ENCODE measurements at places on chromosomes 2 and 18.
A peak's percentile ranks its signal among the peaks of the same experiment; 100 is the strongest.

DNA sequence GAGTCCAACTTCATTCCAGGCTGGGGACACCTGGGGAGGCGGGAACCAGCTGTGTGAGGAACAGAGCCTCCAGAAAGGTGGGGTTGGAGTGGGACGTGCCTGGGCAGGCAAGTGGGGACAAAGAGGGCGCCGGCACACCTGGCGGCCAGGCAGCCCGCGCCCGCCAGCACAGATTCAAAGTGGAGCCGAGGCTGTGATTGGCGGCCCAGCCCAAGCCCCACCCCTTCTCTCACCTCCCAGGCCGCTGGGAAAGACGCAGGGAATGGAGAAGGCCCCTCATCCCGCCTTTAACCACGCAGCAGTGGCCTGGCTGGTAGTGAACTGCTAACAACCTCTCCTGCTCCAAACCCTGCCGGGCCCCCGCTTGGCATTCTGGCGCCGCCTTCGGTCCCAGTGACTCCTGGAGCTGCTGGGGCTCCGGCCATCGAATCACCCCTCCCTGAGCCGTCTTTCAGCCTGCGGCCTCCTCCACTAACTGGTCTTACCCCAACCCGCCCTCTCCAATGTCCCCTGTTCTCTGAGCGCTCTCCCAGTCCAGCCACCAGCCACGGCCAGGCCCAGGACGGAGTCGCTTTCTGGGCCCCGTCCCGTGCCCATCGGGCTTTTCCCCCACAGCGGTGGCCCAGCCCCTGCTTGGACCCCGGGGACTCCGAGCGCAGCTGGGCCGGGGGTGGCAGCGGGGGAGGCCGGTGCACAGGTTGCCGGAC, 27.9 kb upstream of the PTMA start:
- peaks cover 17% of the 10 kb centered on the region for H3K4me1 ChIP-seq
- H3K4me3 ChIP-seq = peak overlapping the region; percentile 70
- H3K27ac ChIP-seq = peak overlapping the region; percentile 75
- no peak for DNase-seq
- no peaks in the 10 kb centered on the region for H3K36me3 ChIP-seq

DNA sequence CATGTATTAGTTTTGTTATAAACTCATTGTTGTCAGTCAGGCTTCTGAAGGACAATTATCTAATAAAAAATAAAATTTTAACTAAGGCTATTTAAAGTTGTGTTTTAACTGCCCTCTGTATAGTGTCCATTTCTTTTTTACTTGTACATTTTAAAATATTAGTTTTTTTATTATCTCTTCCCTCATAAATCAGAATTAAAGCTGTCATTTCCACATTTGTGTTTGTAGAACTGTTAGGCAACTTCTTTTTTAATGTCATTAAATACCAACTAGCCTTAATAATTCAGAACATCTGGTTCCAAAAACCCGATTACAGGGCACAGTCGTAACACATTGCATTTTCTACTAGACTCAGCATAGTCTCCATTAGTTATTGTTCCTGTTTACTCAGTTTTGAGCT, 1749.0 kb upstream of the CELF4 start:
- no peaks in the 10 kb centered on the region for H3K36me3 ChIP-seq
- H3K27ac ChIP-seq = no peak overlapping the region
- no peak for DNase-seq

GRCh38 chr2:179024445-179024844, 25.5 kb downstream of the CCDC141 start:
- H3K36me3 ChIP-seq = no peaks in the 10 kb centered on the region
- H3K4me3 ChIP-seq = no peak overlapping the region
- no peak for DNase-seq
- H3K27ac ChIP-seq = no peak overlapping the region
- H3K27me3 ChIP-seq = no peaks in the 10 kb centered on the region

- H3K27me3 ChIP-seq = no peaks in the 10 kb centered on the region
- no peaks in the 10 kb centered on the region for H3K4me1 ChIP-seq
- H3K27ac ChIP-seq = no peak overlapping the region
- H3K4me3 ChIP-seq = no peak overlapping the region
- no peaks in the 10 kb centered on the region for H3K36me3 ChIP-seq
- no peak for DNase-seq
Measured at GRCh38 chr18:63834471-63835113, 52.9 kb upstream of the SERPINB2 start.

DNA sequence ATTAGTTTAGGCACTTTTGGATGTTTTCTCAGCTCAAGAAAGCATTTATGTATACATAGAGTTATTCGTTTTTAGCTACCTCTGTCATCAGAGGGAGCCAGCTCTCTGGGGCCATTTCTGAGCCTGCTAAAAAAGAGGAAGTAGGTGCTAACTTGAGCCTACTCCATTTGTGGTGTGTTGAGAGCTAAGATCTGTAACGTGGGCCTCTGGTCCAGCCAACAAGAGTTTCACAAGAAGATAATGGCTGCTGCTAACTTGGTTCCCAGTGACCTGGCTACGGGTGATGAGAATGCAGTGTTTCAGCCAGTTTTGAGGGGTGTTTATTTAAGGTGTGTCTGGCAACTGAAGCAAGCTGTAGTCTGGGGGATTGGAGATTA, 182.5 kb downstream of the PRKCE start:
- H3K4me3 ChIP-seq = no peak overlapping the region
- H3K4me1 ChIP-seq = peaks cover 2% of the 10 kb centered on the region
- H3K36me3 ChIP-seq = no peaks in the 10 kb centered on the region

DNA sequence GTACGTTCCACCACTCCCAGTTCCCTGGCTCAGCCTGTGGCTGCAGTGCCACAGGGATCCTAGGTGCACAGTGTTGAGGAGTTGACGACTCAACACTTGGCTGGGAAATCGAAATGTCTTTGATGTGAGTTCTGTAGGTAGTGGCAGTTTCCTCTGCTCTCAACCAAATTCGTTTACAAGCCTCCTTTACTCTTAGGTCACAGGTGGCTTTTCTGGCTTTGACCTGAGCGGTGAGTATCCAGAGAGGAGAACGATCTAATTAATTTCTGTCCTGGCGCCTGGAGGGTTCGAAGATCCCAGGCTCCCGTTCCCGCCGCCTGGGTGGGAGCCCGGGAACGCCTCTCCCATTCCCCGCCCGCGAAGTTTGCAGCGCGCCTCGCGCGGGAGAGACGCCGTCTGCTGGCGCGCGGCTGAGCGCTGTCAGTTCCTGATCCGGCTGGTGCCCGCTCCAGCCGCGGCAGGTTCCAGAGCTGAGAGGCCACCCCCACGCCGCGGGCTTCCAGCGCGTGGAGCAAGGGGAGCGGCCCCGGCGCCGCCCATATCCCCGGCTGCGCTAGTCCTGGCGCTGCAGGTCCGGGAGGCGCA, at the start of gene LAMA3:
TSS of gene LAMA3 (plus strand) at position 423 of the 585 bp plus-strand sequence. CDS start 231 bp downstream, outside the sequence.
- H3K36me3 ChIP-seq = no peaks in the 10 kb centered on the region
- no peaks in the 10 kb centered on the region for H3K27me3 ChIP-seq
- H3K27ac ChIP-seq = no peak within 1 kb of the TSS

- H3K4me3 ChIP-seq = no peak overlapping the region
- no peaks in the 10 kb centered on the region for H3K4me1 ChIP-seq
- H3K27me3 ChIP-seq = no peaks in the 10 kb centered on the region
- no peaks in the 10 kb centered on the region for H3K36me3 ChIP-seq
- DNase-seq = no peak
Measured at GRCh38 chr18:58525928-58526424, 102.9 kb downstream of the ALPK2 start.

GRCh38 chr2:144990661-144991060, 470.7 kb upstream of the ZEB2 start:
- peaks cover 5% of the 10 kb centered on the region for H3K4me1 ChIP-seq
- H3K27me3 ChIP-seq = no peaks in the 10 kb centered on the region
- no peak overlapping the region for H3K27ac ChIP-seq
- no peak overlapping the region for H3K4me3 ChIP-seq
- no peaks in the 10 kb centered on the region for H3K36me3 ChIP-seq
- no peak for DNase-seq

GRCh38 chr2:186919296-186919695, 70.3 kb upstream of the ZSWIM2 start:
- H3K27me3 ChIP-seq = no peaks in the 10 kb centered on the region
- H3K4me3 ChIP-seq = no peak overlapping the region
- H3K36me3 ChIP-seq = no peaks in the 10 kb centered on the region
- H3K4me1 ChIP-seq = no peaks in the 10 kb centered on the region

Measured in thoracic aorta (tissue), 2 donors.